B cell (primary cell): ENCODE measurements at places on chromosomes 4 and X. TPM values are rescaled to one million over a fixed set of nuclear protein-coding genes. Genes with fewer than 3 reads are reported as not detected.

The ZIC3 gene
- total RNA-seq = not detected in 2 replicates

DNA sequence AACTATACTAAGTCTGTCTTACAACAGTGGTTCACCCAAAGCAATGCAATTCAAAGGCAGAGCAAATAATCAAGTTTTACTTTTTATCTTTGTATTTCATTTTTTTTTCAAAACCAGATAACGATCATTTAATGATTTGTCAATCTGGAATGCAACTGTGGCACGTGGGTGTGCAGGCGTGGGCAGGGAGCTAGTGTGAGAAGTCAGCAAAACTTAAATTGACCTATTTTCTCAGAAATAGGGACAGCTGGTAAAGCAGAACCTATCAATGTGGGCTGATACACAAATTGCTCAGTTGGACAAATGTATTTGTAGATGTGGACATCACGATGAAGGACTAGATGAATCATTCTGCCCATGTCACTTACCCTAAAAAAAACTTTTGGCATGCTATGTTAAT is 105.6 kb downstream of the CBLL2 start:
- H3K4me3 ChIP-seq = no peak overlapping the region
- DNase-seq = no peak
- H3K27me3 ChIP-seq = no peaks in the 10 kb centered on the region

The ETDB gene
- total RNA-seq = not detected in 2 replicates

GRCh38 chr4:167100120-167100519 is 134.2 kb downstream of the SPOCK3 start:
- H3K36me3 ChIP-seq = no peaks in the 10 kb centered on the region
- DNase-seq = no peak
- H3K4me1 ChIP-seq = no peaks in the 10 kb centered on the region
- H3K27me3 ChIP-seq = no peaks in the 10 kb centered on the region
- no peak overlapping the region for H3K27ac ChIP-seq
- H3K4me3 ChIP-seq = no peak overlapping the region

- no peaks in the 10 kb centered on the region for H3K27me3 ChIP-seq
- H3K36me3 ChIP-seq = no peaks in the 10 kb centered on the region
- H3K4me1 ChIP-seq = no peaks in the 10 kb centered on the region
- no peak overlapping the region for H3K27ac ChIP-seq
- H3K4me3 ChIP-seq = no peak overlapping the region
Measured at GRCh38 chr4:74682567-74683359, 111.6 kb downstream of the BTC start.

GRCh38 chr4:41609851-41610250 is 71.9 kb downstream of the LIMCH1 start:
- no peak overlapping the region for H3K4me3 ChIP-seq
- peaks cover 3% of the 10 kb centered on the region for H3K27me3 ChIP-seq
- no peak overlapping the region for H3K27ac ChIP-seq
- no peak for DNase-seq
- no peaks in the 10 kb centered on the region for H3K36me3 ChIP-seq

DNA sequence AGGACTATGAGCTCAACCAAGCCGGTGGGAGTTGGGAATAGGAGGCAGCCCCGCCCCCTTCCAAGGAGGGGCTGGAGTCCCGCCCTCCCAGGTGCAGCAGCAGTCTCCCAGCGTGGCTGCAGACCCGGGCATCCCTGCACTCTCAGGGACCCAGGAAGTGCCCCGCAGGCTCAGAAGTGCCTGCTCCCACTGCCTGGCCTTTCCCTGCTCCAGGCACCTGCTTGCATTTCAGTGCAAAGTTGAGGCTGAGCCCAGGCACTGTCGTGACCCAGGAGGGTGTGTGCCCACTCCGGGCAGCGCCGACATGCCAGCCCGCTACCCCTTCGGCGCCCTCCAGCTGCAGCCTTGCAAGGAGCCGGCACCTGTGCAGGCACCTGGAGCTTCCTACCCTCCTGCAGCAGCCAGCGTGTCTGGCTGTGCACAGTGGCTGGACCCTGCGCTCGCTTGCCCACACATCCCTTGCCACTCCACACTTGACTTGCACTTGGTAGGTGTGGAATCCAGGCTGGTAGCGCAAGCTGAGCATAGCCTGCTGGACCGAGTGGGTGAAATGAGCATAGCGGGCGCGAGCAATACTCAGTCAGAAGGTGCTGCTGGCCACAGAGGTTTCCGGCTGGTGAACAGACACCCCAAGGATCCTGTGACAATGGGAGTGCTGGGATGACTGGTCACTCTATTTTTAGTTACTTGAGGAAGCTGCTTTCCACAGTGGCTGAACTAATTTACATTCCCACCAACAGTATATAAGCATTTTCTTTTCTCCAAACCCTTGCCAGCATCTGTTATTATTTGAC is 236.3 kb downstream of the PCDH10 start:
- H3K4me1 ChIP-seq = no peaks in the 10 kb centered on the region
- H3K27me3 ChIP-seq = no peaks in the 10 kb centered on the region
- H3K36me3 ChIP-seq = no peaks in the 10 kb centered on the region
- DNase-seq = no peak

The PLS3 gene
- total RNA-seq = not detected in 2 replicates

The GPRASP3 gene
- 0.89 and 1.9 TPM in 2 replicates for total RNA-seq

DNA sequence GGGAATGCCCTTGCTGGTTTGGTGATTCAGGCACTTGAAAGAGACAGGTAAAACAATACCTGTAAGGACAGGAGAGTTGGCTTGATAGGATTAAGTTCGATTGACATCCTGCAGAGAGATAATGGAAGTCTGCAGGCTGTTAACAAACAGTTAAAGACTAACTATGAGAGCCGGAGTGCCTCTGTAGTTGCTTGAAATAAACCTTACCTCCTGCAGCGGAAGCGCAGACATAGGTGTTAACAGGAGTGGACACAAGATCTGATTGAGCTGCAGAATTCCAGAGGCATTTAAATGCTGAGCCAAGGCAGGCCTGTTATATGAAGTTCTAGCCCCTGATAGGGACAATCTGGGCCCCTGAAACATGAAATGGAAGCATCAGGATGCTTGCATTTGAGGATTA is 416.7 kb upstream of the MAOA start:
- DNase-seq = no peak
- H3K27ac ChIP-seq = no peak overlapping the region
- H3K27me3 ChIP-seq = no peaks in the 10 kb centered on the region
- H3K4me1 ChIP-seq = no peaks in the 10 kb centered on the region
- H3K4me3 ChIP-seq = no peak overlapping the region
- no peaks in the 10 kb centered on the region for H3K36me3 ChIP-seq

GRCh38 chr4:22869235-22869634 is 176.5 kb downstream of the GBA3 start:
- H3K27me3 ChIP-seq = no peaks in the 10 kb centered on the region
- H3K27ac ChIP-seq = no peak overlapping the region
- no peaks in the 10 kb centered on the region for H3K36me3 ChIP-seq

- H3K4me1 ChIP-seq = no peaks in the 10 kb centered on the region
- DNase-seq = peak; percentile 45
- H3K27ac ChIP-seq = no peak overlapping the region
- H3K4me3 ChIP-seq = no peak overlapping the region
- no peaks in the 10 kb centered on the region for H3K36me3 ChIP-seq
Measured at GRCh38 chrX:115642895-115643530, 82.0 kb downstream of the PLS3 start.

DNA sequence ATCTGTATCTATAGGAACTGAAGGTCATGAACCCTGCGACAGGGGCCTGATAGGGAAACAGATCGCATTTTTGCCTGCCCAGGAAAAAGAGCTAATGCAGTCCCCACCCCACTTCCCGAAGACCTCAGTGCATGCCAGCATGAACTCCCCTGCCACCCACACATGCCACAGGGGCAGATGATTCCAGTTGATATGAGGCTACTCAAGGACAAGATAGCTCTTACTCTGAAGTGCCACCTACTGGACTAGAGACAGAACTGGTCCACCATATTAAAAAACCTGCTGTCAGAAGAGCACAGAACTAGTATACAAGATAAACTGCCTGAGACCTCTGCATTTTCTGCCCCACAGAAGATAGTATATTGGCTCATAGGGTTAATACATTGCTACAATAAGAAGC is 68.0 kb downstream of the YIPF7 start:
- no peaks in the 10 kb centered on the region for H3K27me3 ChIP-seq
- H3K4me3 ChIP-seq = no peak overlapping the region
- no peak for DNase-seq
- no peaks in the 10 kb centered on the region for H3K36me3 ChIP-seq
- H3K4me1 ChIP-seq = no peaks in the 10 kb centered on the region

DNA sequence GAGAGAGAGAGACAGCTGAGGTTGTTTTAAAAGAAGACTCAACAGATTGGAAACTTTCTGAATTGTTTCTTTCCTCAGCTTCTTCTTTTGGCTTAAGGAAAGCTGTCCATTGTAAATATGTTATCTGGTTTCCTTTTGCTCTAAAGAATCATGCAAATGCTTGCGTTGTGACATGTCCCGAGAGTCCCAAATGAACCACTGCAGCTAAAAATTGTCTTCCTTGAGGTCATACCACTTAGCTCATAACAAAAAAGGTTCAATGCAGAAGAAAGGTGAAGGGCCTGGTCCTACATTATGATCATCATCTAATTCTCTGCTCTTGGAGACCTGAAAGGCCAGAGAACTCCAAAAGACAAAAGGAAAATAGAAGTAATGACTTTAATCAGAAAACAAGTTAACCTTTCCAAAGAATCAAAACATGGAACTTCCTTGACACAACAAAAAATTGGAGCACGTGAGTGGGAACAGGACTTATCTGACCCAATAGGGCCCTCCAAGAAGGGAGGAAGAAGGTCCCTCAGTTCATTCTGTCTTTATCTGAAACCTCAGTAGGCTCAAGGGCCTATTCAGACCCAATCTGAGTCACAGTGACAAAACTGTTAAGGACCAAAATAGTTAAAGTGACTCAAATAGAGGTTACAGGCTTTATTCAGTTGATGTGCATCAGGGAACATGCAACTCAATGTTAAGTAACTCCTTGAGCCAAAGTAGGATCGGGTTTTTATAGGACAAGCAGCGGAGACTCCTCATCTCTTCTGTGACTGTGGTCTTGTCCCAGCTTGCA is 14.7 kb upstream of the VSIG1 start:
- H3K27me3 ChIP-seq = no peaks in the 10 kb centered on the region
- no peak overlapping the region for H3K4me3 ChIP-seq
- no peak overlapping the region for H3K27ac ChIP-seq
- no peak for DNase-seq

DNA sequence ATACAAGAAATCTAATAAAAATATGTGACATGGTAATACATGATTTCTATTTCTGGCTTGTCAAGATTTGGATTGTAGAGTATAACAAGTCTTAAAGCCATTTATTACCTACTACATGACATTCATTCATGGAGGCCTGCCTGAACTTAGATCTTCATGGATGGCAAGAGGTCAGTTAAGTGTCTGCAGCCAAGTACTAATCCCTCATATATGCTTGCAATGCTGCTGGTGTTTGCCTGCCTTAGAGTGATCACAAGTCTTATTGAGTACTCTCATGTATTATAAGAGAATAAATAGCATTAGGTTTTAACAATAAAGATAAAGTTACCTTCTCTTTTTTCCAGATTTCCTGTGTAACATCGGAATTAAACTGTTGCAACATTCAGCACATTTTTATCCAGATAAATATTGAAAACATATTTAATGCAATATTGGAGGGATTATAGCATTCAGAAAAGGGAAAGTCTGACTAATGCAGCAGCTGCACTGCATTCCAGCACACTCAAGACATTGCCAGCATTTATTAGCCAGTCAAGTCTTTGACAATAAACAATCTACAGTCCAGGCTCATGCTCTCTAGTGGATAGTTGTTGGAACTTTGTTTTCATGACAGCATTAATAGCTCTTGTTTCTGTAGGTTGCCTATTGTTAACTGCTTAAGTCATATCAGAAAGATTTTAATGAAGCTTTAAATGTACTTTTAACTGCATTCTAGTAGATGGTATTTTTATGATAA is 737.1 kb downstream of the FAT4 start:
- DNase-seq = no peak
- no peaks in the 10 kb centered on the region for H3K4me1 ChIP-seq
- no peaks in the 10 kb centered on the region for H3K27me3 ChIP-seq
- no peak overlapping the region for H3K4me3 ChIP-seq
- no peaks in the 10 kb centered on the region for H3K36me3 ChIP-seq
- no peak overlapping the region for H3K27ac ChIP-seq

The POLN gene
- total RNA-seq = 1.5 and 4.2 TPM in 2 replicates
